ENCODE measurements at places on chromosomes 4 and X. TPM values are rescaled to one million over a fixed set of nuclear protein-coding genes. Genes with fewer than 3 reads are reported as not detected.

The SPANXD gene
- total RNA-seq, result not detected

The DUSP21 gene
- total RNA-seq, result not detected

The DGKK gene
- total RNA-seq, result 0.11 TPM

The KIAA1210 gene
- 0.92 TPM for total RNA-seq

The NDNF gene
- 28.1 TPM for total RNA-seq

The VCX3A gene
- total RNA-seq, result not detected

The FMR1NB gene
- not detected for total RNA-seq

The ZBTB33 gene
- total RNA-seq, result 16.3 TPM

DNA sequence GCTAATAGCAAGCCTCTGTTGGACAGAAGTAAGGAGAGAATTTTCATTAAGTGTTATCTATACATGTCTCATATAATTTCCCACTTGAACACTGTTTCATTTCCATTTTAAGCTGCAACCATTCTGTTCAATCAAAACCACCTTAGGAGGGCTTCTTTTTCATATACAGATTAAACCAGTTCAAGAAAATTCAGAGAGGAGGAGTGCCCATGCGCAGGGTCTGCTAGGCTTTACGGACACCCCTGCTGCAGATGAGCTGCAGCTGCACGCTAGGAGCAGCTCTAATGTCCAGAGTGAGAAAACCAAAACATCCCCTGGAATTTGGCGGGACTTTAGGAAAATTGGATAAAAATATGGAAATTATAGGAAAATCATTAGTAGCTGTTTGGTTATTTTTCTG, 541.0 kb downstream of the SPRY1 start:
- H3K27ac ChIP-seq, result no peak overlapping the region
- no peak overlapping the region for H3K4me3 ChIP-seq
- DNase-seq, result no peak
- H3K36me3 ChIP-seq, result no peaks in the 10 kb centered on the region
- no peaks in the 10 kb centered on the region for H3K27me3 ChIP-seq

- no peak for DNase-seq
- no peak overlapping the region for H3K4me3 ChIP-seq
- H3K36me3 ChIP-seq, result no peaks in the 10 kb centered on the region
- no peaks in the 10 kb centered on the region for H3K27me3 ChIP-seq
- H3K27ac ChIP-seq, result no peak overlapping the region
Measured at GRCh38 chr4:54912155-54912554, 213.2 kb downstream of the KDR start.

GRCh38 chr4:168893807-168894206, 116.2 kb downstream of the CBR4 start:
- no peak for DNase-seq
- H3K4me1 ChIP-seq, result no peaks in the 10 kb centered on the region
- H3K4me3 ChIP-seq, result no peak overlapping the region
- peaks cover under 1% of the 10 kb centered on the region for H3K36me3 ChIP-seq

DNA sequence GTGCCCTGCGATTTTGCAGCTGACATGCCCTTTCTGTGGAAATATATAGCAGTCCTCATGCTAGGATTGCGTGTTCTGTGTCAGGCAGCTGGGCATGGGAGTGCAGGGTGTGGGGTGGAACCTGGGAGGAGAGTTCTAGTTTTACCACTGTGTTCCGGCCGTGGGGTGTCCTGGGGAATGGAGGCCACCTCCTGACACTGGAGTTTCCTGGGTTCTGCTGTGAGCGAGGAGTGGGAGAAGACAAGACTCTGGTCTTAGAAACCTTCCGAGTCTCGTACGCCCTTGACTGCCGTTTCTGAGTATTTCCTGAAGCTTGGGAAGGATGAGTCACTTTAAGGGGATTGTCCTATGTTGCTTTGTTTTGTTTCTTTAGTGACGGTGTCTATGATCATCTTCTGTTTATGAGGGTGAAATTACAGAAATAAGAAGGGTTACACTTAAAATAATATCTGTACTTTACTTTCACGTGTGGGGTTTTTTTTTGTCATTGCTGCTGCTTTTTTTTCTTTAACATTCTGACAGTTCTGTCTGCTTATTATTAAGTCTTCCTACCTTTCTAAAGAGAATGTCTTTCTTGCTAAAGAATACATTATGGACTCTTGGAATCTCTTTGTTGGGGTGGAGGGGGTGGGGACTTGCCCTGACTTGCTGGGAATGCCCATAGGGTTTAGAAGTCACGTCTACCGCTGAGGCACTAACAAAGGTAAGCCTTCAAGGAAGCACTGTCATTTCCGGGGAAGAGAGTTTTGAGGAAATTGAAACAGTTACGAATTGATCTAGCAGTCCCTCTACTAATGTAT, 19.1 kb downstream of the CD99 start:
- no peaks in the 10 kb centered on the region for H3K27me3 ChIP-seq
- H3K27ac ChIP-seq, result no peak overlapping the region
- DNase-seq, result no peak

- DNase-seq, result no peak
Measured at GRCh38 chrX:7390441-7390840, 242.5 kb upstream of the PUDP start.

DNA sequence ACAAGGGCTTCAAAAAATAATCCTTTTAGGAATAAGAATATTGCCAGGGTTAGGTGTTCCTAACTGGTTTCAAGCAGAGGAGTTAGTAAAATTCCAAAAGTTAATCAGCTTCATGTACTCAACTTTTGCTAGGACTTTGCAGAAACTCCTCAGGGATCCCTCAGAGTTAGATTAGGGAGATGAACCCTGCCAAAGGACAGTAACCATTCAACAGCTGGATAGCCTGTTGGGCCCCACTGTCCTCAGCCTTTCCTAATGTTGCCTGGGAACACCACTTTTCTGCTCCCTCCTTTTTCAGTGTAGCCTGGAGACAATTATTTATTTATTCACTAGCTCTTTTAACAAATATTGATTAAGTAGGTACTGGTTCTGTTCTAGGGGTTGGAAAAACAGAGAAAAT, 53.8 kb downstream of the NFKB1 start:
- H3K27ac ChIP-seq, result no peak overlapping the region
- H3K27me3 ChIP-seq, result no peaks in the 10 kb centered on the region
- no peak overlapping the region for H3K4me3 ChIP-seq
- peaks cover 2% of the 10 kb centered on the region for H3K4me1 ChIP-seq
- H3K36me3 ChIP-seq, result no peaks in the 10 kb centered on the region
- no peak for DNase-seq

GRCh38 chr4:128349921-128350320, 62.3 kb upstream of the PGRMC2 start:
- H3K27ac ChIP-seq, result no peak overlapping the region
- no peak for DNase-seq
- peaks cover 8% of the 10 kb centered on the region for H3K4me1 ChIP-seq
- no peaks in the 10 kb centered on the region for H3K36me3 ChIP-seq

- H3K4me3 ChIP-seq, result no peak overlapping the region
- no peaks in the 10 kb centered on the region for H3K27me3 ChIP-seq
- H3K36me3 ChIP-seq, result no peaks in the 10 kb centered on the region
- no peaks in the 10 kb centered on the region for H3K4me1 ChIP-seq
Measured at GRCh38 chrX:139776599-139776998, 68.6 kb upstream of the MCF2 start.

- H3K27ac ChIP-seq, result no peak overlapping the region
- no peaks in the 10 kb centered on the region for H3K4me1 ChIP-seq
- DNase-seq, result no peak
- no peaks in the 10 kb centered on the region for H3K36me3 ChIP-seq
Measured at GRCh38 chr4:115418635-115419396, 305.4 kb upstream of the NDST4 start.

GRCh38 chrX:16814597-16814996, 28.3 kb downstream of the TXLNG start:
- no peaks in the 10 kb centered on the region for H3K4me1 ChIP-seq
- no peaks in the 10 kb centered on the region for H3K36me3 ChIP-seq
- H3K27ac ChIP-seq, result no peak overlapping the region
- H3K27me3 ChIP-seq, result no peaks in the 10 kb centered on the region

GRCh38 chr4:139596034-139596683, 40.1 kb upstream of the SETD7 start:
- H3K36me3 ChIP-seq, result no peaks in the 10 kb centered on the region
- H3K27me3 ChIP-seq, result no peaks in the 10 kb centered on the region
- H3K27ac ChIP-seq, result no peak overlapping the region

DNA sequence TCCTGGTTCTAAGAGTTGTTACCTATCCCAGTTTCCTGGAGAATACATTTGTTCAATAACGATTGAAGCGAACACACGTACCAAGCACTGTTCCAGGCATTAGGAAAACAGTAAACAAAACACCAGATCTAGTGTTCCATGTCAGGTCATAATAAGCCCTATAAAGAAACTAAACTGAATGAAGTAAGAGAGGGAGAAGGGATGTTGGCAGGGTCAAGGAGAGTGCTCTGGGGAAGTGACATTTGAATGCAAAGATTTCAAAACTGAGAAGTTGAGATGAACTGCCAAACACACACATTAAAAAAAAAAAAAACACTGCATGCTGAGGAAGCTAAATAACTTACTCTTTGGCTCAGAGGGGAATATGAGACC, 14.4 kb upstream of the ENAM start:
- no peaks in the 10 kb centered on the region for H3K27me3 ChIP-seq
- DNase-seq, result no peak
- H3K4me1 ChIP-seq, result no peaks in the 10 kb centered on the region
- H3K4me3 ChIP-seq, result no peak overlapping the region
- H3K36me3 ChIP-seq, result no peaks in the 10 kb centered on the region
- H3K27ac ChIP-seq, result no peak overlapping the region

DNA sequence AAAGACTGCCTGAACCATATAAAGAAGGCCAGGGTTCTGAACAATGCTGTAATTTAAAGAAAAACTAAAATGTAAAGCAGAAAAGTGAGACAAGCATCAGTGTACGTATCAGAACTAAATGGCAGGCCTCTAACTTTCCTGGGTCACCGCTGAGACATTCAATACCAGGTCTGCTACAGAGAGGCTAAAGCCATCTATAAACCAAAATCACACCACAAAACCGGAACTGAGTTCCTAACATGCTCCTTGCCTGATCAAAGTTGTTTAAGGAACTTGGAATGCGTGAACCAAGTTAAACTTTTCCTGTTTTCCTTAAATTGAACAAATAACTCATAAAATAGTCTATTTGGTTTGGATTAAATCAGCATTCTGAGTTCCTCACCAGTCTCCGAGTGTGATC, 55.3 kb upstream of the TECRL start:
- DNase-seq, result no peak
- peaks cover 2% of the 10 kb centered on the region for H3K4me1 ChIP-seq
- H3K27ac ChIP-seq, result no peak overlapping the region
- no peaks in the 10 kb centered on the region for H3K27me3 ChIP-seq

DNA sequence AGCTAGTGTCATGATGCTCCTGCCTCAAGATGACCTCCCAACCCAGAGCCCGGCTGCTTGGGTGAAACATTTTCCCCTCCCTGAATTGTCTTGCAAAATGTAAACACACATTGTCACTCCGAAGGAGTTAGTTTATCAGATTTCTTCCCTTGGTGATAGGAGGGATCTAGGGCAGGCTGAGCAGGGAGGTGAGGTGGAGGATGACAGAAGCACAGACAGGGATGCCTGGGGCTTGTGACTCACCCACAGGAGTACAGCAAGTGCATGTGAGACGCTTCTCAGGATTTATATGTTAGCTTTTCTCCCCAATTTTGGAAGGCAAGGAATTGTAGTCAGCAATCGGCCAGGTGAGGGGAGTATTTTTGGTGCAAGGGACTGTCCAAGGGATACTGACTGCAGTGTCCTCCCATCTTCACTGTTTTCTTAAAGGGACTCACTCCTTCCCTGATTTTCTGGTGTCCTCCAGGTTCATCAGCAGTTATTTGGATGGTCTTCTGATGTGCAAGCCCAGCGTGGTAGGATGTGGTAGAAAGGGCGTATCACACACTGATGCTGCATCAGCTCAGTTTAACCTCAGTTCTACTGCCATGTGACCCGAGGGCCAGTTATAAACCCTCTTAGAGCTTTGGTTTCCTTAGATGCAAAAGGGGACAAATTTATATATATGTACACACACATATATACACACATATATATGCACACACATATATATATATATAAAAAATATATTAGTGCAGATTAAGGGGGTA, 46.2 kb upstream of the IGFBP7 start:
- no peak overlapping the region for H3K27ac ChIP-seq
- H3K4me1 ChIP-seq, result no peaks in the 10 kb centered on the region

- DNase-seq, result no peak
- no peak overlapping the region for H3K27ac ChIP-seq
- no peaks in the 10 kb centered on the region for H3K4me1 ChIP-seq
- H3K36me3 ChIP-seq, result no peaks in the 10 kb centered on the region
Measured at GRCh38 chrX:152925835-152926234, 28.0 kb downstream of the ZNF185 start.

- H3K4me3 ChIP-seq, result no peak overlapping the region
- DNase-seq, result no peak
- no peaks in the 10 kb centered on the region for H3K36me3 ChIP-seq
- H3K27me3 ChIP-seq, result no peaks in the 10 kb centered on the region
- H3K4me1 ChIP-seq, result no peaks in the 10 kb centered on the region
- H3K27ac ChIP-seq, result no peak overlapping the region
Measured at GRCh38 chr4:105952591-105952990, 57.3 kb downstream of the NPNT start.

GRCh38 chr4:37540486-37540885, 145.7 kb downstream of the RELL1 start:
- no peaks in the 10 kb centered on the region for H3K36me3 ChIP-seq
- H3K27ac ChIP-seq, result no peak overlapping the region
- H3K27me3 ChIP-seq, result no peaks in the 10 kb centered on the region
- no peak overlapping the region for H3K4me3 ChIP-seq
- DNase-seq, result no peak

DNA sequence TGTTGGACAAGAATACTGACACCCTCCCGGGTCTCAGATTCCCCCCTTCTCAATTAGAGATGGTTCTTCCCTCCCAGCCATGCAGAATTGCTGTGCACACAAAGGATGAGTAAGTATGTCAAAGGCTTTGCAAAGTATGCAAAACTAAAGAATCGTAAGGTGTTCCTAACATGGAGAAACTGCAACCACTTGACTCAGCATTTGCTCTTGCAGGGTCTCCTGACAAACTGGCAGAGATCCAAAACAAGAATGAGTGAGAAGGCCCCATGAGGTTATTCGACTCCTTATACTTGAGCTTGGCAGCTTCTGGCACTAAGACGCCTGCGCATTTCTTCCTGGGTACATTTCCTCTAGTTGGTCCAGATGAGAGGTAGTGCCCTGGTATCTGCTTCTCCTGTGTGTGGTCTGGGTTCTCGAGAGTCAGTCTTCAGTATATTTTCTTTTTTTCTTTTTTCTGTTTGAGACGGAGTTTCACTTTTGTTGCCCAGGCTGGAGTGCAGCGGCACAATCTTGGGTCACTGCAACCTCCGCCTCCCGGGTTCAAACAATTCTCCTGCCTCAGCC, 8.2 kb downstream of the FAM184B start:
- DNase-seq, result no peak
- H3K36me3 ChIP-seq, result no peaks in the 10 kb centered on the region
- no peak overlapping the region for H3K27ac ChIP-seq
- no peaks in the 10 kb centered on the region for H3K4me1 ChIP-seq

DNA sequence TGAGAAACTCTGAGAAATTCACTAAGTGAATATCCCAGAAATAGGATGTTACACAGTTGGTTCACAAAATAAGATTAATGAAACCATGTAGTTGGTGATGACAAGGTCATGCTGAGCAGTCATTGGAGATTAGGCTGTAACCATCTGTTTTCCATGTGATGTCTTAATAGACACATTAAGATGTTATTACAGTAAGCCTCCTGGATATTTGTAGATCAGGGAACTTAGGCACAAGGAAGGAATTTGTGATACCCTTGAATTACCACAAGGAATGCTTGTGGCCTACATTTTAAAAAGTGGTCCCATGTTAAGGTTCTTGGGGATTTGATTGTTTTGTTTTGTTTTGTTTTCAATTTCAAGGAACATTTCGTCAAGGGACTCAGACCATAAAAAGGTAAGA, 185.6 kb upstream of the BANK1 start:
- DNase-seq, result no peak
- no peaks in the 10 kb centered on the region for H3K4me1 ChIP-seq
- H3K27me3 ChIP-seq, result no peaks in the 10 kb centered on the region
- no peak overlapping the region for H3K27ac ChIP-seq
